Lung microvascular endothelial cell (primary cell): ENCODE measurements at places on chromosomes 6 and 20.

DNA sequence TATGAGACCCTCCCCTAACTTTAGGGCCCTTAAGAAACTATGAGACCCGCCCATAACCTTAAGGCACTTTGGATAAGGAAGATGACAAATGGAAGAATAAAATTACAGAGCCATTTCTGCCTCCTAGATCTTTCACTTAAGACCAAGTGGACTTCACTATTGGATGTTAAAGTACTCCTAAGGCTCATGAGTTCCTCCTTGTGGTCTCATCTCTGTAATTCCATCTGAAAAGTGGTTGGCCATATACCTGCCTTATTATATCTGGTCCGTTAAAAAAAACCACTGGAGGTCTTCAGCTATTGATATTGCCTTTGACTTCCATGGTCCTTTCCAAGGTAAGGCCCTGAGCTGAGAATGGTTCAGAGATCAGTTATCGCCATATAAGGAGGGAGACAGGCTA lies 310.3 kb downstream of the EYA4 start:
- no peak for DNase-seq

DNA sequence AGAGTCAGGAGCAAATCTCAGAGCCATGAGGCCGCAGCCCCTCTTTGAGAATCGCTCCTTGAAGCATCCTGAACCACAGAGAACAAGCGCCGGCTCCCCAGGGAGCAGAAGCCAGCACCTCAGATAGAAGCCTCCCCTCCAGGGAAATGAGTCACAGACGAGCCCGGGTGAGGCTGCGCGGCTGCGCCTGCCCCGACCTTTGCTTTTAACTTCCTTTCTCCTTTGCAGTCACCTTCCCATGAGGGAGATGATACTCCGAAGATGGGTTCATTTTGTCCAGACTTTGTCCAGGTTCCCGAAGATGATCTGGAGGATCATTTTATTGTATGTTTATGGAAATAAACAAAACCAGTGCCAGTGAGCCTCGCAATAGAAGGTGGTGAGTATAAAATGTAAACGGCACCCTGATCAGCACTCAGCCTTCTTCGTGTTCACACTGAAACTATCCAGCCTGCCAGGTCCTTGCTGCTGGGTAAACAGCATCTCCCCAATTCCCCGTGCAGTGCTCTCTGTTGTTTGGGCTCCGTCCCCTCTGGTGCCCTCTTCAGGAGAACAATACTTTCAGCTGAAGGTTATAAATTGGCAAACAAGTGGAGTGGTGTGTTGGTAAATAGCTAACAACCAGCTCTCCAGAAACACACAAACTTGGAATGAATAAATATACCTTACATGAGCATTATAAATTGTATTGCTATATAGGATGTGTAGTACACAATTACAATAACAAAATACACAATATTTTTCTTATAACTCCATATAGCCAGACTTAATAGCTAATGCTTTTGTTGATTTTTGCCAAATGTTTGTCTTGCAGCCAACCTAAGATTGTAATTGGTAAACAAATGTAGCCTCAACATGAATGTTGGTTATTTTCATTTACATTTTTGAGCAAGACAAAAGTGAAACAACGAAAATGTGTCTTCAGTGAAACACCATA lies 41.4 kb upstream of the TMEM181 start:
- peak; percentile 74 for DNase-seq

- DNase-seq, result no peak
Observed at GRCh38 chr6:169933251-169933821, 181.9 kb downstream of the ERMARD start.

DNA sequence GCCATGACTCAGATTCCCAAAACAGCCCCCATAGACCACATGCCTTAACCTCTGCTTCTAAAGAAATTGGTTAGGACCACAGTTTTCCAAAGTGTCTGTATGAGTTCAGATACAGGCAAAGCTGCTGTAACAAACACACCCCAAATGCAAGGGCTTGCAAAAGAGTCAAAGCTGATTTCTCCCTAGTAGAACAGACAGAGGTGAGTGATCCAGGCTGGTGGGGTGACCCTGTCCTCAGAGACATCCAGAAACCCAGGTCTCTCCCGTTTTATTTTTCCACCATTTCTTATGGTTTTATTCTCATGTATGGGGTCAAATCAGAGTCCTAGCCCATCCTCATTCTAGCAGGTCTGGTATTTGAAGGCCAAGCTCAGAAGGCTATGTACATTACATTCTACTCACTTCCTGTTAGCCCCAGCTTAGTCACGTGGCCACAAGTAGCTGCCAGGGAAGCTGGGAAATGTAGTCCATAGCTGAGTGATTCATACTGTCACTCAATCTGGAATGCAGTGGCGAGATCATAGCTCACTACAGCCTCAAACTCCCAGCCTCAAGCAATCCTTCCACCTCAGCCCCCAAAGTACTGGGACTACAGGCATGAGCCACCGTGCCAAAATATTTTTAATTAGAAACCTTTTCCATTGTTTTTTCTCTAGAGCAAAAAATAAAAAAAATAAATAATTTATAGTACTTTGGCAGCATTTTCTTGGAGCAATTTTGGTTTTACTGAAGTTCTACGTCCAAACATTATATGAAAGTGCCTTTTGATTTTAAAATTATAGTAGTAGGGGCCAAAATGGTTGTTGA lies 175.2 kb downstream of the ZMYND8 start:
- DNase-seq, result peak; percentile 78

- no peak for DNase-seq
Observed at GRCh38 chr6:127951172-127951917, 50.5 kb upstream of the THEMIS start.

GRCh38 chr20:23700931-23701330 lies 12.1 kb upstream of the CST4 start:
- no peak for DNase-seq

DNA sequence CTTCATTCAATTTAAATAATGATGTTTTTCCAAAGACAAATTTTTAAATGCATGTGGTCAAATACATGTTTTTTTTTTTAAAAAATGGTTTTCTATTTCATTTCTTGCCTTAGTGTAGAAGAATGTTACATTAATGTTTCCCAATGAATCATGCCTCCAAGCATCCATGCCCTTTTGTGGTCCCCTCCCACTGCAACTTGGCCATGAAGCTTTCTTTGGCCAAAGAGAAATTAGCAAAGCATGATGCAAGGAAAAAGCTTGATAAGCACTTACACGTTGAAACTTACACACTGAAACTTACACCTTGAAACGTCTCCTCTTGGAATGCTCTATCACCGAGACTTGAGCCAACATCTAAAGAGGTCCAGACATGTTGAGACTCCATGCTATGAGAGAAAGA lies 93.0 kb upstream of the ELOVL5 start:
- DNase-seq, result no peak

- DNase-seq, result no peak
Observed at GRCh38 chr6:20200761-20201630, 11.3 kb downstream of the MBOAT1 start.

DNA sequence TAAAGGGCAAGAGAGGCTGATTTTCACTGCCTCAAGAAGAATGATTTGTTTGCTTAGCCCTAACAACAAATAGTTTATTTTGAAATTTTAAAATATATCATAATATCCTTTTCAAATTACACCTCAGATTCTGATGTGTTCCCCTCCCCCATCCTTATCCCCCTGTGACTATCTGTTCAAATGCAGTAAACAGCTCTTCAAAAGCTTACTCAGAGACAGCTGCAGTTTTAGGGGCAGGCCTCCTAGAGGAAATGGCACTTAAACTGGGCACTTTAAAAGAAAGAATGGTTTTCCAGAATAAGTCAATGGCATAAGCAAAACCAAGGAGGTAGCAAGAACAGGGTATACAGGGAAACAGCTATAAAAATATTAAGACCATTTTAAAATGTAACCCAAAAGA lies 118.6 kb upstream of the UST start:
- no peak for DNase-seq

- no peak for DNase-seq
Observed at GRCh38 chr20:13455713-13456112, 183.0 kb downstream of the TASP1 start.

DNA sequence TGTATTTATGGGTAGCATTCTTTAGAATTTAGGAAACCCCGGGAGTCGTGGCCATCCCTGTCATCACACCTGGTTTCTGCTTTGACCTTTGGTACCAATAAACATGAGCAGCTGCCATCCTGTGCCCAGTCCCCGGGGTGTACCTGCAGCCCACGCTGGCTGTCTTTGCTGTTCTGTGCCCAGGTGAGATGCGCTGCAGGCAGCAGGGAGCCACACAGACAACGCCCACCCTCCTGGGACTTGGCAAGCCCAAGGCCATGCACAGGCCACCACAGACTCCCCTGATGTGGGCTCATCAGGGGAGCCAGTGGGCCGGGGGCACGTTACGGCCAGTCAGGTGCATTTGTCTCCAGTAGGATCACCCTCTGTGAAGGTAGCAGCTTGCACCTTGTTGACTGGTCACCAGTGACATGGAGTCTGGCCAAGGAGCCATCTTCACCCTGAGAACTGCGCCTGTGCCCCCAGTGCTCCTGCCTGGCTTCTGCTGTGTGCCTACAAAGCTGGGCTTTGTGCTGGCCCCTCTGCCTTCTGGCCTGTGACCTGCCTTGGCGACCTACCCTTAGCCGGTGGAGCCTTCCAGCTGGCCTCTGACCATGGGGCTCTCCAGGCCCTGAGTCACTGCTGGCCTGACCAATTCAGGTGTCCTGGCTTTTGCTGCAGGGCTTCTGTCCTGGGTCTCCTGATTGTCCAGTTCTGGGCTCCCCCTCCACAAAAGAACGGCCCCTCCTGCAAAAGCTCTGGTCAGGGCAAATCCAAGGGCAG lies 14.2 kb upstream of the UNC93A start:
- DNase-seq, result no peak
